ENCODE measurements at places on chromosomes 4 and X.
A peak's percentile ranks its signal among the peaks of the same experiment; 100 is the strongest.

GRCh38 chr4:57095245-57095644 lies 14.9 kb downstream of the IGFBP7 start:
- no peak for DNase-seq

DNA sequence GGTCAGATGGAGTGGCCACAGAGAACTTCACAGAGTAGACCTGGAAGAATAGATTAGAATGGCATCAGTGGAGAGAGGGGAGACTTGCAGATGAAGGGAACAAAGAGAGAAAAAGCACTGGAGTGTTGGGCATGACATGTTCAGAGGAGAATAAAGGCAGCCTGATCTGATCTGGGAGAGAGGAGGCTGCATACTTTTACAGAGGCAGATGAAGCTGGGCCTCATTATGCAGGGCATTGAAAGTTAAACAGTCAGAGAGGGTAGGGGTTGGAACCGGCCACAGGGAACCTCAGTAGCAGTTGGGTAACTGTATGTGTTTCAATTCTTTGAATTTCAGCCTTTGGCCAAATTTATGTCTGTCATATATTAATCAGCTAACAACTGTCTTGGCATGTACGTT lies 61.2 kb downstream of the SH3BGRL start:
- no peak for DNase-seq

DNA sequence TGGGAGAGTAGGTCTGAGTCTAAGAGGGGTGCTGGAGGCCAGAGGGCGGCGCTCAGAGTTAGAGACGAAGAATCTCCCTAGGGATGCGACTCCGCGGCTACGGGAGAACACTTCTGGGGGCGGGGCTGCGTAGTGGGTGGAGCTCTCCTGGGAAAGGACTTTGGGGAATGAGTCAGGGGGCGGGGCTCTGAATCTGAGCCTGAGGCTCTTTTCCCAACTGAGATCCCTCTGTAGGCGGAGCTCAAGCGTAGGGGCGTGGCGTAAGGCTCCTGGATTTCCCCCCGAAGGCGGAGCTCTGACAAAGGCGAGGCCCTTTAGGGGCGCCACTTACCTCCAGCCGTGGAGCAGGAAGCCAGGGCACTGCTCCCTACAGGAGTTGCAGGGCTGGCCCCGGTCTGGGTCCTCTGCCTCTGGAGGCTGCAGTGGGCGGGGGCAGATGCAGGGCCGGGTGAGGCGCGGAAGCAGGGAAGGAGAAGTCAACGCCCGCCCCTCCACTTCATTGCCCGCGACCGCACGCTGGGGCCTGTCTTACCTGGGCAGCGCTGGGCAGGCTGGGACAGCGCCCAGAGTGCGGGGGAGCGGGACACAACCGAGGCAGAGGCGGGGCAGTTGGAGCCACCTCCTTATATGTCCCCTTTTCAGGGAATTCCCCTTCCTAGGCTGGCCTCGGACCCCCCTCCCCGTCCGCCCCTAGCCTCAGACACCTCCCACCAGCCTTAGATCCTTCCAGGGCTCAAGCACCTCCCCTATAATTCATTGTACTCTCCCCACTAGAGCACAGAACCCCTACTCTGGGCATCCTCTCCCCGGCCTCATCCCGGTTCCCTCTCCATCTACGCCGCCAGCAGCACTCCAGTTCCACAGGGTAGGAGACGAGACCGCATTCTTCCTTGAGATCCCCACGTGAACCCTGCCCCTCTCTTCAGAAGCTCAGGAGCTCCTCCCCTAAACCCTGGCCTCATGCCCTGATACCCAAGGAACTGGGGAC lies 1.6 kb downstream of the PRICKLE3 start:
- DNase-seq = peak; percentile 88

DNA sequence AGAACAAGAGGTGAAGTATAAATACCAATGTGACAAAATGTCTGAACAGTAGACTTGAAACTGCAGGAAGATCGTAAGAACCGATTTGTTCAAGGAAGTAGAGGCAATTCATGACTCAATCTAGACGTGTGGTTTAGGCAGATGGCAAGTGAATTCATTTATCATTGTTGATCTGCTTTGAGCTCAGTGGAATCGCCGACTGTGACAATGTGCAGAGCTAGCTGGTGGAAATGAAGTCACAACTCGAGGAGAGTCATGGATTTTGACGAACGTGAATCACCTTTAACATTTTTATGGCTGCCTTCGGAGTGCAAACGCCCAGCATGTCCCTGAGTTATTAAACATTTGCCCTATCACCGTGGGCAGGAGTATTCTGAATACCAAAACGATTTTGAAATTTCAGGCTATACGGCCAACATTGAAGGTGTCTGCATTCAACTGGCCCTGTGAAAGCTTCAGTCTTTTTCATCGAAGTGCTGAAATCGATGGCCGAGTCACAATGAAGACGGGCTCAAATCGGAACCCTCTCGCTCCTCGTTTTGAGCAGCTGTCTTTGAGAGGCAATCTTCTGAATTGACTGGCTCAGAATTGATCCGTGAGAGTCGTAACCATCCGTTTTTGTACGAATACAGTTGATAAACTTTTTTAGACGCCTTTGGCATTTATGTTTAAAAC lies 689 bp upstream of the OGT start:
- no peak for DNase-seq

DNA sequence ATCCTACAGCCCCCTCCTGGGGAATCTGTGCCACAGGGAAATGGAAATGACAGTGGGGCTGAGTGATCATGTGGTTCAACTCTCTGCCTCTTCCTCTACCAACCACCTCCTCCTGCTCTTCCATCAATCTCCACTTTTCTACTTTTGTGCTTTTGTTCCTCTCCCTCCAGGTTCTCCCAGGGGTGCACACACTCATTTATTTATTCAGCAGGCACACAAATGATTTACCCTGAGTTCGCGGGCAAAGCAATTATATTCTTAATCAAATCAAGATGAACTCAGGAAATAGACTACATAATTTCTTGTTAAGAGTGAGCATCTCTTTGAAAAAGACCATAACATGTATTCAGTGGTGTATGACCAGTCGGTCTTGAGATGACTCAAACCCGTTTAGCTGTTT lies 69.2 kb downstream of the VCX3A start:
- DNase-seq = no peak

DNA sequence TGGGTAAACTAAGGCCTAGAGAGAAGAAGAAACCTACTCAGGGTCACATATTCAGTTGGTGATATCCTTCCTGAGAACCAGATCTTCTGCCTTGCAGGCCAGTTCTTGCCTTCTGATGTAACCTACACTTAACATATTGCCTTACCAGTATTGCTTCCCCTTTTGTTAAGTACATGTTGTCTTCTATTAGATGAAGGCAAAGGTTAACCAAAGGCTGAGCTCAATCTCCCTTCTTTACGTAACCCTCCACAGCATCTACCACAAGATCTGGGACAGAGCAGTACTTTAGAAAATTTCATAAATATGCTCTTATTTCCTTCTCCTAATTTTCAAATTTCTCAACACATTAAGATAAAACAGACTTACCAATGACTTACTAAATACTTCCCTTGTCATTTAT lies 474.4 kb downstream of the SH2D1A start:
- no peak for DNase-seq

DNA sequence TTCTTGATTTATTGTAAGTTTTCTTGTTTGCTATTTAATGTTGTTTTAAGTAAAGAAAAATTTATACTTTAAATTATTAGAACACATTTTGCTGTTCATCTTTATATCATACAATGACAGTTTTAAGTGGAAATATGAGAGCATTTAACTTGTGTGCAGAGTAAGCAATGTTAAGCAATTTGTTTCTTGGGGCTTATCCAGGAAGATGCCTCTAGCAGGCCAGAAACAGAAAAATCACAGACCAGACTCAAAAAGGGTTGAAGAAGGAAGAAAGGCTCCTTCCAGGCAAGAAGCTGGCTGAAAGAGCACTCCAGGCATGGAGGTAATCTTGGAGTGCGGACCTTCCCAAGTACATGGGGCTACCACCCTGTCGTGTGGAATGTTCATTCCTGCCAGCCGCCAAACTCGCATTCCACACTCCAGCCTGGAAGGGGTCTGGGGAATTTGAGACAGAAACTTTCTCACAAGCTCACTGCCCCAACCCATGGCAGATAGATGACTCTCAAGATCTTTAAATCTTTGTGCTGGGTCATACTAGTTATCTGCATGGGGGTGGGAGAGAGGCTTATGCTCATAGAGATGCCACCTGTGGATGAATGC lies 1521.3 kb upstream of the AGA start:
- DNase-seq = no peak

GRCh38 chr4:94352996-94353395 lies 10.4 kb upstream of the HPGDS start:
- no peak for DNase-seq

GRCh38 chr4:75922588-75922987 lies 18.2 kb downstream of the NAAA start:
- no peak for DNase-seq

- no peak for DNase-seq
Observed at GRCh38 chrX:7179446-7179845, 31.5 kb upstream of the PUDP start.

DNA sequence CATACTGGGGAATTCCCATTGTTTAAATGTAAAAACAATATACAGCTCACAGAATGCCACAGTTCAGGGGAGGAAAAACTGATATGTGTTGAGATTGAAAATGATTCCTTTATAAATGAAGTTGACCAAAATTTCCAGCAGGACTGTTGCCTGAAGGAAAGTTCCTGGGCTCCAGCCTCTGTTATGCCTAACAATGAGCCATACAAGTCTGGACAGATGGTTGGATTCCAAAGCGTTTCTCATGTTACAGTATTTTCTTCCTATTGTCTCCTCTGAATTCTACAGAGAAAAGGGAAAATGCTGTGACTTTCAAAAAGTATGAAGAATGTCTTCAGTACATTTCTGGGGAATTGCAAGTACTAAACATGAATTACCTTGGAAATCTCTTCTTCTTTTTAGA lies 73.3 kb downstream of the ALPK1 start:
- DNase-seq = no peak

- DNase-seq = no peak
Observed at GRCh38 chrX:54715621-54716020, 82.4 kb downstream of the ITIH6 start.

DNA sequence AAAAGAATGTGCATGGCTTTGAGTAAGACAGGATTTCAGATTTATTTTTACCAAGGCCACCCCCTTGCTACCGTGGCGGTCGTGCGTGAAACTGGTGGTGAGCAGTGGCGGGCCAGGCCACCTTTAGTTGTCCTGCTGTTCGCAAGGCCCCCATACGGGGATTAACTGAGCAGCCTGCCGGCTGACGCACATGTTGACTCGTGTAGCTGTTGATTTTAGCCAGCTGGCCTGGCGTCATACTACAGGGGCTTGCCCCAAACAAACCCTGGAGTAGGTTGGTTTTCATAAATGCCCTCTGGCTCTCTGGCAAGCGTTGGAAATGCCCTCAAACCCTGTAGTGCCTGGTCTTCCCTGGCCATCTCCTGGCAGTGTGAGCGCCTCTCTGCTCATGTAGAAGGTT lies 28.4 kb downstream of the WFS1 start:
- DNase-seq = no peak

- no peak for DNase-seq
Observed at GRCh38 chr4:67632492-67632891, 68.5 kb downstream of the UBA6 start.

DNA sequence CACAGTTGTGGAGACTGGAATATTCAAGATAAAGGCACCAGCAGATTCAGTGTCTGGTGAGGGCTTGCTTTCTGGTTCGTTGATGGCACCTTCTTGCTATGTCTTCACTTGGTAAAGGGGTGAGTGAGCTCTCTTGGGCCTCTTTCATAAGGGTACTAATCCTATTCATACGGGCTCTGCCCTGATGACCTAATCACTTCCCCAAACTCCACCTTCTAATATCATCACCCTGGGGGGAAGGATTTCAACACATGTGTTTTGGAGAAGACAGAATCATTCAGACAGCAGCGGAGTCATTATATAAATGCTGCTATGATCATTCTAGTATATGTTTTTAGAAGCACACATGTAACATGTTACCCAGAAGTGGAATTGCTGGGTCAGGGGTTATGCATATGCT lies 295.3 kb upstream of the CTSO start:
- no peak for DNase-seq

DNA sequence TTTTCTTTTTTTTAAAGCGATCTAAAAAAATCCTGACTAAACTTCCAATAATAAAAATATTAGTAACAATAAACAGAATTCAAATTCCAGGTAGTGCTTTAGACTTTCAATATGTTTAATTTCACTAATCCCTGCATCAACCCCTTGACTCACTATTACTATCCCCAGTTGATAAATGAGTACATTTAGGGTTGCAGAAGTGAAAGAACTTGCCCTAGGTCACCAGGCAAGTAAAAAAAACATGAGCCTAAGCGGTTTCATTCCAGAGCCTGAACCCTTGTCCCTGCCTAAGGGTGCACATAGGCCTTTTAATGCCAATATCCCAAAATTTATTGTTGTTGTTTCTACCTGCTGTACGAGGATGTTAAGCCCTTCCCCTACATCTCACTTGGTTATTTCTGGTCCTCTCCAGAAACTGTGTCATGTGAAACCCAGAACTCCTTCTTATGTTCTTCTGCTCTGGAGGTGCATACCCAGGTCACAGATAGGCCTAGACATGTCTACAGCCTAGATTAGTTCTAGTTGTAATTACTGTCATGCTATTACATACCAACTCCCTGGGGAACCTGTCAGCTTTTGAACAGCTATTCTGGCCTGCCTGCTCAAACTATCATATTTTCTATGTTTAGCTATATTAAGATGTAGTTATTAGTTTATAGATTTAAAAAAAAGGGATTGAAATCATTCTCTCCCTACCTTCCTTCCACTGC lies 244.5 kb upstream of the PITX2 start:
- DNase-seq = no peak

DNA sequence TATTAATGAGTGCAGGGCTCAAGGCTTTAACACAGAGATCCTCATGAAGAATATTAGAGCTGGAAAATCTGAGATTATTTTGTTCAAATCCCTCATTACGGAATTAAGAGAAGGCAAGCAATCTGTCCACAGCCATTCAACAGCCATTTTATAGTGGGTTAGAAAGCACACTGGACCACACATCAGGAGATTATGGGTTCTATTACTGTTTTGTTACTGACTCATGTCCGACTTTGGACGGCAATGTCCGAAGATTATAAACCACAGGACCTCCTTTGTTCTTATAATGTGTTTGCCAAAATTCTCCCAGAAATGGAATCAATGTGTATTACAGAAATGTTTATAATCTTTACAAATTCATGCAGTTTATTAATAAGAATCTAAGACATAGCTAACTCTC lies 8.1 kb downstream of the LAMTOR3 start:
- no peak for DNase-seq

DNA sequence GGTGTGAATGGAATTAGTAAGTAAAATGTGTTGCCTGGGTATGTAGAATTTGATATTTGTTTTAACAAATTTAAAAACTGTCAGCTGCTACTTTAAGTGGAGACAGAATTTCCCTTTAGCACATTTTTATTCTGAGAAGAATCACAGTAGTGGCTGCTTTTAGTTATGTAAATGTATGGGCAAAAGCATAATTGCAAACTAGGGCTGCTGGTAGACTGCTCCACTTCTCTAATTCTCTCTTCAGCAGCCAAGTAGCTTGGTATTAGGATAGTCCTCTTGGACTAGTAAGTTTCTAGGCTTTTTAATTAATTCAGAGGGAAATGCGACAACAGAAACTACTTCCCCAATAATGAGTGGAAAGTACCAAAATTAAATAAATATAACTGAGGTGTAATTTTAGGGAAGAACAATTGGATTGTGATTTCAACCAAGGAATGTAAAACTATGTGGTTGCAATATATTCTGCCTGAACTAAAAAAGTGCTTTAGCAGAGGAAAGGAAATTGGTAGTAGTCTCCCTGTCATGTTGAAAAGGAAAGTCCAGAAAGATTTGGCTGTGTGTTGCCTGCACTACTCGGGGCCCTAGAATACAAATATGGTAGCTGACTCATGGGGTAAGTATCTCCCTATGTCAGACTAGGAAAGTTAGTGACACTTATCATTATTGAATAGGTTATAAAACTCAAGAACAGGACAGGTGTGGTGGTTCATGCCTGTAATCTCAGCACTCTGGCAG lies 9.2 kb upstream of the EIF4E start:
- peak; percentile 62 for DNase-seq
